CD4-positive, alpha-beta T cell treated with Interleukin-1 beta for 1 hour (primary cell): ENCODE measurements at places on chromosomes 2 and 18.

DNA sequence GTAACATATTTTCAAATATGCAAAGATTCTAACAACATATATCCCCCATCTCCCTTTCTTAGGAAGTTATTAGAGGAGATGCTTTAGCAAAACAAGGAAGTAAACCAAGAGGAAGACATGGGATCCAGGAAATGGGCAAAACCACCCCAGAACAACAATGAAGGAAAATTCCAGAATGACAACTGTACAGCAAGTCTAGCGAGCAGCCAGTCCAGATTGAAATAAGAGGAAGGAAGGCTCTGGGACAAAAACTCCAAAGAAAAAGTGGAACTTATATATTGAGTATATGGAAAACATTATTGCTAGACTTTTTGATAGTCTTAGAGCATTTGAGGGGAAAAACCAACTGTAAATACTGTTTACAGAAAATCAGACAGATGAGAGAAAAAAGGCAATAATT, 2.9 kb upstream of the ARPC2 start:
- DNase-seq: no peak

GRCh38 chr2:43240766-43241150, 14.4 kb upstream of the ZFP36L2 start:
- no peak for DNase-seq

DNA sequence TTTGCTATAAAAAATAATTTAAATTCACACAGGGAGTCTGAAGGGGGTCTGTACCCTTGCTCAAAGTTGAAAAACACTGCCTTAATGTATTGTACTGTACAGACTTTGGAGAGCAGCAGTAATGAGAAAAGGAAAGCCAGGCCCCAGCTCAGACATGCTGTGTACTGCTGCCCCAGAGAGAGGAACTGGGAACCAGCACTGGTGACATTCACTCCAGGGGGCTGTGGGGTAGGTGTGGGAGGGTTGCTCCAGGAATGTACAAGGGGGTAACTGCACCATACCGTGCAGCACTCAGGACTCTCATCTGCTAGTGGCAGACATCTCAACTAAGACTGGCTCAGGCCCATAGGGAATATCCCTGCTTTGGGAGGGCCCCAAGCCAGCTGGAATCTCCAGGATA, 146.0 kb upstream of the RMP24 start:
- no peak for DNase-seq

GRCh38 chr18:58400331-58400870, 228.5 kb downstream of the ALPK2 start:
- no peak for DNase-seq

- no peak for DNase-seq
Measured at GRCh38 chr2:168825126-168825525, 22.7 kb downstream of the NOSTRIN start.

- DNase-seq: no peak
Measured at GRCh38 chr2:219492575-219492974, 6.1 kb upstream of the GMPPA start.

DNA sequence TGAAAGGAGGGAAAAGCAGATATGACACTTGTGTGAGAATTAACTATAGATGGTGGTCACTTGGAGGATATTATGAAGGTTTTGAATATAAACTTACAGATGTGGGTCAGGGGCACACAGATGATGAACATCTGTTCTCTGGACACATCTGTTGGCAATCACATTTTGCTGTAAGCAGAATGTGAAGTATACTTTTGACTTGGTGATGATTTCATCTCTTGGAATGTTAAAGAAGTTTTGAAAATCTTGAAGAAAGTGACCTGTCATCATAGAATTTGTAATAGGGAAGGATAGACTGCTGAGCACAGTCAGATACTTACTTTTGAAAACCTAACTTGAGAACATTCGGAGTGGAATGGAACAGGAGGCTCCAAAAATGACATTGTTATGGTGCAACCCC, 40.2 kb downstream of the PIKFYVE start:
- no peak for DNase-seq

GRCh38 chr18:28714498-28714897, 537.6 kb upstream of the CDH2 start:
- DNase-seq: no peak

DNA sequence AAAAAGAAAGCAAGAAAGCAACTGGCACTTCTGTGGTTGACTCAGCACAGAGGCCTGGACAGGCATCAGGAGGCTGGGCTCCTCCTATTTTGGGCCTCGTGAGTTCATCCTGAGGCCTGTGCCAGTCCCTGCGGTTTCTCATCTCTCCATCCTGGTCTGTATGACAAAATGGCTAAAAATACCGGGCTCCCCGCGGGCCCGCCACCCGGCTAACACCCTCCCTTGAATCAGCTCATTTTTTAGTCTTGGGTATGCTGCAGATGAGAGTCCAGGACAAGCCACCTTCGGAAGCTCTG, 62.3 kb upstream of the YWHAQ start:
- peak; percentile 19 for DNase-seq

DNA sequence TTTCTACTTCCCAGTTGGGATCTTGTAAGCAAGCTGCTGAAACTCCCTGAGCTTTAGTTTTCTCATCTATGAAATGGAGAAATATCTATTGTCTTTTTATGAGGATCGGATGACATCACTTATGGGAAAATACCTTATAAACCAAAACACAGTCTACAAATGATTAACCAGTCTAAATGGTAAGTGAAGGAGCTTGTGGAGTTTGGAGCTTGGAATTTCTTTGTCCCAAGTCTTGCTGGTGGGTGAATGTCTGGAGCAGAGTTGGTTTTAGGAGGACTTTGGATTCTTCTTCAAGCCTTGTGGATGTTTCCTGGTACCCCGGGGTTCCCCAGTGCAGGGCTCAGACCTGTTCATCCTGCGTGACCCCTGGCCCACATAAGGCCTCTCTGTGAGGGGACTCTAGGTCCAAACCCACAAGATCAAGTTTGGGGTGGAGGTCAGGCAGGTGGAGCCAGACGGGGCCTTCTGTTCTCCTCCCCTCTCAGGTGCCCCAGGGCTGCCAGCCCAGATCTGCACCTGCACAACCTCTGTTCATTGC, 43.2 kb downstream of the FOSL2 start:
- no peak for DNase-seq

DNA sequence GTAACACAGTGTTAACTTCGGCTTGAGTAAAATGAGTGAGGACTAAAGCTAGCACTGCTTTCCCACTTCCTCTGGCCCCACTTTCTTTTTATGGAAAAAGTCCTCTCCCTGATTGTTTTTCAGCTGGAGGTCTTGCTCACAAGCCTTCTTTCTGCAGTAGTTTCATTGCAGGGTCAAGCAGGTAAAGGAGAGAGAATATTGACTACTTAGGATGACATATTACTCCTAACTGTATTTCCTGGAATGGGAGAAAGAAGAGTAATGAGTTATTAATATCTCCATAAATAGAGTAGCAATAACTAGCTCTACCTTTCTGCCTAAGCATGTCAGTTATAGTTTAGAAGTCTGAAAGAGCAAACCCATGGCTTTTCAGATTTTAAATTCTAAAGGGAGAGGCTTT, 45.0 kb downstream of the MAP4K4 start:
- DNase-seq: no peak

- DNase-seq: no peak
Measured at GRCh38 chr2:66303471-66303870, 131.5 kb upstream of the MEIS1 start.

DNA sequence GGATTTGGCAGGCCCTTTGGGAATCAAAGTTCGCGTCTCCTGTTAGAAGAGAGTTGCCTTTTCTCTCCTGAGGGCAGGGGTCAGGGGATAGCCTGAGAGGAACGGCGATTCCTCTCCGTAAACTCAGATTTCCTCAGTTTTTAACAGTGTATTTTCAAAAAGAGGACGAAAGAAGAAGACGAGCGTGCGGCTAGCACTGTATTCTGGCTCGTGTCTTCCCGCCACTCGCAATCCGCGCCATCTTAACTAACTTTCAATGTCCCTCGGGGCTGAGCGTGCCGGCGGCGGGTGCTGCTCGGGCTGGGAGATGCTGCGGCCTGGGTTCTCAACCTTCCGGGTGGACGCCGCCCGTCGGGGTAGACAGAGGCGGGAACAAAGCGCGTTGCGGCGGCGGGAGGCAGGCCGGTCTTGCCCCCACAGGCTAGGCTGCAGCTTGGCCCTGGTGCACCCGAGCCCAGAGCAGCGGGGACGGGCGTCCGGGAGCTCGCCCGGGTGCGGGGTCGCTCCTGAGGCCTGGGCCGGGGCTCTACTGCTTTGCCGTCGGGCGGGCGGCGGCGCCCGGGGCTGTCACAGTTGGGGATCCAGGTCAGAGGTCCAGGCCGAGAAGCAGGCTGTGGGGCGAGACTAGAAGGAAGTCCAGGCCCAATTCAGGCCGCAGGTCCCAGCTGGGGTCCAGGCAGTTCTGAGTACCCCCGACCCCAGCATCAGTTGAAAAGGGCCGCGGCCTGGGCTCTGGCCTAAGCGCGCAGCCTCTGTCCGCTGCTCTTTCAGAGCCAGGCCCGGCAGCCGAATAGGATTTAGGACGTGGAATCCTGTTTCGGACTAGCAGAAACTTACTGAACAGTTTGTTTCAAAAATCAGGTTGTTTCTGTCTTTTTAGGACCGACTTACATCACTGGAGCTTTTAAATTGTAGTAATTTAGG, 11.8 kb downstream of the TBR1 start:
- DNase-seq: no peak

- DNase-seq: no peak
Measured at GRCh38 chr18:74290021-74290420, 1.7 kb downstream of the CYB5A start.

DNA sequence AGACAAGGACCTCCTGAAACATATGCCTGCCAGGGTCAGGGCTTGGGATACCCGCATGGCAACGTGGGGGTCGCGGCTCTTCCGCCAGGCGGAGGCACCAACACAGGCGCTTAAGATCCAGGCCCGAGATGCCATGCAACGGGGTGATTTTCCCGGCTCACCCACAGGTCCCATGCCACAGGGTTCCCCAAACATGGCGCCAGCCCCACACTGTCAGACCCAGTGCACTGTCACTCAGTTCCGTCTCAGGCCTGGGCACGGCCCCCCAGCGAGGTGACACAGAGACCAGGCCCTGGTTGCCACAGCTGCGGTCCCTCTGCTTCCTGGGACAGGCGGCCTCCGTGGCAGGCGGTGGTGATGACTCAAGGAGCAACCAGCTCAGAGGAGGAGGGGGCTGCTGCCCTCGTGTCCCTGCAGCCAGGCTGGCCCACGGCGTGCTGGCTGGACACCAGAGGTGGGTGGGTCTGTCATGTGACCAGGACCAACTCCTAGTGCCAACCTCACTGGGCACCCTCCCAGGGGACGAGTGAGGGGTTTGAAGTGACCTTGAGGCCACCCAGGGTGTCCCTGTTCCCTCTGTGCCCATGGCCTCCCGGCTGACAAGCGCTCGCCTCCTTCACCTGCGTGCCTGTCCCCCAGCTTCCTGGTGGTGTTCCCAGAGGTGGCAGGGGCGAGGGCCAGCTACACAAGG, 4.9 kb downstream of the PDCD1 start:
- no peak for DNase-seq

GRCh38 chr2:150617351-150617978, 130.0 kb upstream of the RND3 start:
- no peak for DNase-seq

- DNase-seq: no peak
Measured at GRCh38 chr2:9768388-9768787, 74.9 kb upstream of the TAF1B start.

DNA sequence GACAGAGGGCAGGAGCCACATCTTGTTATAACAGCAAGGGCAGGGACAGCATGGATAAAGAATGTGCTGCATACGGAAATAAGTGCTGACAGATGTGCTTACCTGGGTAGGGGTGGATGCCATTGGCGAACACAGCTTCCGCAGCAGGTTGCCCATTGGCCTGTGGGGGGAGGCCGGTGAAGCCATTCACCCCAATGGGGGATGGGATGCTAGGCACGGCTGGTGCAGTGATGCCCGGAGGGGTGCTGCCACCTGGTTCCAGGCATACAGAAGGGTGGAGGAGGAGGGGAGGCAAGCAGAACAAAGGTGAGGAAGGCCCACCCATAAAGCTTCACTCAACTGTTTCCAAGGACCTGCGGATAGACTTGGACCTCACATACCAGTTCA, 294.9 kb downstream of the CELF4 start:
- DNase-seq: no peak

GRCh38 chr2:213104092-213104902, 47.1 kb downstream of the IKZF2 start:
- peak; percentile 30 for DNase-seq
